ENCODE measurements at places on chromosomes 2 and 18. TPM values are rescaled to one million over a fixed set of nuclear protein-coding genes. Genes with fewer than 3 reads are reported as not detected.

PDE11A gene
- total RNA-seq: not detected

MROH2A gene
- not detected for total RNA-seq

TPRKB gene
- 22.4 TPM for total RNA-seq

ASPRV1 gene
- total RNA-seq: 1.7 TPM

FARSB gene
- 10.8 TPM for total RNA-seq

Measured in CD4-positive, CD25-positive, alpha-beta regulatory T cell (primary cell).